ENCODE measurements at places on chromosomes 7 and 10. TPM values are rescaled to one million over a fixed set of nuclear protein-coding genes. Genes with fewer than 3 reads are reported as not detected.

Gene MRC1
- 6.8 TPM for total RNA-seq

Gene NPC1L1
- under 0.01 TPM for total RNA-seq

Gene RSBN1L
- total RNA-seq: 28.9 TPM

DNA sequence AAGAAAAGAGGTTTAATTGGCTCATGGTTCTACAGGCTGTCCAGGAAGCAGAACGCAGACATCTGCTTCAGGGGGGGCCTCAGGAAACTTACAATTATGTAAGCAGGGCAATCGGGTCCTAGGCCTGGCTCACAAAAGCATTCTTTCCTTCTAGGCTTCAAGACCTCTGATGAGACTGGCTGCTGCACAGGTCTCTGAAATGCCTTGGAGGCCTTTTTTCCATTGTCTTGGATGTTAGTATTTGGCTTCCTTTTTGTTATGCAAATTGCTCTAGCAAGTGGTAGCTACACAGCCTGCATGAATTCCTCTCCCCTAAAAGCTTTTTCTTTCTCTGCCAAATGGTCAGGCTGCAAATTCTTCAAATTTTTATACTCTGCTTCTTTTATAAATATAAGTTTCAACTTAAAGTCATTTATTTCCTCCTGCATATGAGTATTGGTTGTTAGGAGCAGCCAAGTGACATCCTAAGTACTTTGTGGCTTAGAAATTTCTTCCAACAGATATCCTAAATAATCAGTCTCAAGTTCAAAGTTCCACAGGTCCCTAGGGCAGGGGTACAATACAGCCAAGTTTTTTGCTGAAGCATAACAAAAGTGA is 83.1 kb upstream of the SEMA3A start:
- DNase-seq: no peak

DNA sequence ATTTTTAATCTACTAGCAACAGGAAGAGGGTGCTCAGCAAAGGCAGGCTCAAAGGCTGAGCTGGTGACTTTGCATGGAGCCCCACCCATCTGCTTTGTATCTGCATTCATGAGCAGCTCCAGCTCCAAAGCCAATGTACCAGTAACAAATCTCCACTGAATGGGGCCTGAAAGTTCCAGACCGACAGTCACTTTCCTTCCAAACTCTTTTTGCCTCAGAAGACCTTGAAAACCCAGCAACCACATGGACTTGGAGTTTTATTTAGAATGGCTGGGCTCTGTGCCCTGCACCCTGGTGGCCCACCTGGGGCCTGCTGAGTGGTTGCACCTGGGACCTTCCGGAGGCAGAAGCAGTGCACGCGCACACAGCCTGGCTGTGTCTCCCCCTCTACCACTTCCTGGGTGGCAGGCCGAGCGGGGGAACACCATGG is 195.0 kb upstream of the PLXNA4 start:
- peak; percentile 80 for DNase-seq

DNA sequence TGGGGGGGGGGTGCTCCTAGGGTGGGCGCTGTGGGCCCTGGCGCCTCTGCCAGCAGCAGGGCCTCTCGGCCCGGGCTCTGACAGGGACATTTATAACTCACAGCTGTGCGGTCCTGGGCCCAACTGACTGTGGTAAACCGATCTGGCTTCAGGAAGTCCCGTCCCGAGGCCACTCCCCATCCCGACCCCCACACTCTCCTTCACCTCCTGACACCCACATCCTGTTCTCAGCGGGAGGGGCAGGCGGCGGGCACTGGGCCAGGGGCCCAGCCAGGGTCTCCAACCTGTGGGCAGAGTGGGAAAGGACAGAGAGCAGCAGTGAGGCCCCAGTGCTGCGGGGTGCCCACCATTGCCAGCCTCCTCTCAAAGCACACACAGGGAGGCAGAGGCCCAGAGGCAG is 69.1 kb downstream of the ZMIZ1 start:
- DNase-seq: peak; percentile 71

DNA sequence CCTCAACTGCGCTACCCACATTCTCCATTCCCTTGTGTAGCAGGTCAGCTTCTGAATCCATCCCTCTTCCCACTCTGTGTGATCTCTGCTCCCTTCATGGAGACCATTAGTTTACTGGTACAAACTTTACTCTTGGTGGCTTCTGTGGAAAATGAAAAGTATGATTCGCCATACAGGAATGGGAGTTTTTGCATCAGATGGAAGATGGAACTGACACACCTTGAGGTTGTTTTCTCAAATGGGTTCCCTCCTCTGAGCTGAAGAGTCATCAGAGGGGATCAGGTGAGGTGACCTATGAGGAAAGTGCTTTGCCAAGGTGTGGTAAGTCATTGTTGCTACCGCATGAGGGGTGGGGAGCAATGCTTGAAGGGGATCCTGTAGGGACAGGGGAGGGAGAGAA is 266.8 kb downstream of the INHBA start:
- no peak for DNase-seq

All from thymus (tissue), 14 donors.